Forelimb muscle (tissue), 1 donor: ENCODE measurements at places on chromosomes 3 and 15. TPM values are rescaled to one million over a fixed set of nuclear protein-coding genes. Genes with fewer than 3 reads are reported as not detected.

DNA sequence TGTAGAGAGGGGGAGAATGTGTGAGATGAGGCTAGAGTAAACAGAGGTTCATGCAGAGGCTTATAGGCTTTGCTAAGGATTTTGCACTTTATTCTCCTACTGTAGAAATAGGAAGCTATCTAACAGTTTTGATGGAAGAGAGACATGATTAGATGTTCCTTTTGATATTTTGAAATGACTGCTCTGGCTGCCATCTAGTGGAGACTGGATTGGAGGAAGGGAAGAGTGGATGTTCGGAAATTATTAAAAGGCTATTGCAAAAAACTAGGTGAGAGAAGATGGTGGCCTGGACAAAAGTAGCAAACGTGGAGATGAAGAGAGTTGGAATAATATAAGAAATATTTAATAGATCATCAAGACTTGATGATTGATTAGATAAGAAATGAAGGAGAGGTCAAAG, 42.2 kb downstream of the SYN2 start:
- DNase-seq: no peak

- no peak for DNase-seq
Observed at GRCh38 chr15:45169608-45170480, 17.9 kb downstream of the SHF start.

- no peak for DNase-seq
Observed at GRCh38 chr3:84885199-84885882, 73.4 kb upstream of the CADM2 start.

Gene CCR9
- not detected for polyA plus RNA-seq

- no peak for DNase-seq
Observed at GRCh38 chr3:31550452-31551251, 17.9 kb downstream of the STT3B start.

Gene ASB14
- polyA plus RNA-seq: 0.89 TPM

- DNase-seq: no peak
Observed at GRCh38 chr3:197540961-197541377, 14.8 kb downstream of the BDH1 start.
